ENCODE measurements at places on chromosomes 2 and 18. TPM values are rescaled to one million over a fixed set of nuclear protein-coding genes. Genes with fewer than 3 reads are reported as not detected.

The CDH2 gene
- 16.9 TPM for total RNA-seq

The COL3A1 gene
- total RNA-seq: 0.76 TPM

The ANKAR gene
- 2.9 TPM for total RNA-seq

The RIT2 gene
- 1.4 TPM for total RNA-seq

The CCNT2 gene
- total RNA-seq: 38.1 TPM

The CAPN14 gene
- total RNA-seq: 0.11 TPM

The SPATA3 gene
- total RNA-seq: not detected

The LRRC30 gene
- total RNA-seq: not detected

The EVX2 gene
- total RNA-seq: not detected

The STK17B gene
- total RNA-seq: 11.7 TPM

The CHMP1B gene
- 37.2 TPM for total RNA-seq

The ACAA2 gene
- total RNA-seq: 136 TPM

The GALM gene
- 13.5 TPM for total RNA-seq

The COLEC11 gene
- 1.3 TPM for total RNA-seq

The MPP4 gene
- total RNA-seq: not detected

The HPCAL1 gene
- total RNA-seq: 10.5 TPM

The IL1F10 gene
- total RNA-seq: not detected

The CPLX4 gene
- not detected for total RNA-seq

Data from WTC11 (cell line).